AG09309 (cell line): ENCODE measurements at places on chromosomes 7 and 10.

DNA sequence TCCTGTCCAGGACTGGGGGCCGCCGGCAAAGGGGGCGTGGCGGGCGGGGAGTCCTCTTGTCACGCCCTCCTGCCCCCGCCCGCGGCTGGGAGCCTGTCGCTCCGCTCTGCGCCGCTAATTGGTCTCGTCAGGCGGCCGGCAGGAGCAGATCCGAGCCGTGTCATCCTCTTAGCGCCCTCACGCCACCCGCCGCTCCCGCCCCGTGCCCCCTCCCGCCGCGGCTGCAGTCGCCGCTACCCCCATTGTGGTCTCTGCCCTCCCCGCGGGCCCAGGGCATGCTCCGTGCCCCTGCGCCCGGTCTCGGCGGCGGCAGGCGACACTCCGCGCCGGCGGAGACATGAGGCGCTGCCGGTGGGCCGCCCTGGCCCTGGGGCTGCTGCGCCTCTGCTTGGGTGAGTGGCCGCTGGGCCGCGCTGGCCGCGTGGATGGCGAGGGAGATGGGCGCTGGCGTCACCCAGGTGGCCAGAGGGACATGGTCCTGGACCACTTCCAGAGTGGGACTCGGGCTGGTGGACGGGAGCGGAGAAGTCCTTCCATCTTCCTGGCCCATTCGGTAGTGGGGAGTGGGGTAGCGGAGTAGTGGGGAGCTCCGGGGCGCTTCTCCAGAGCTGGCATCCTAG lies at the start of gene CDHR1:
Gene CDHR1 (plus strand): TSS at position 114 of the 620 bp plus-strand sequence. CDS start 224 bp downstream, at position 338.
- DNase-seq = no peak

DNA sequence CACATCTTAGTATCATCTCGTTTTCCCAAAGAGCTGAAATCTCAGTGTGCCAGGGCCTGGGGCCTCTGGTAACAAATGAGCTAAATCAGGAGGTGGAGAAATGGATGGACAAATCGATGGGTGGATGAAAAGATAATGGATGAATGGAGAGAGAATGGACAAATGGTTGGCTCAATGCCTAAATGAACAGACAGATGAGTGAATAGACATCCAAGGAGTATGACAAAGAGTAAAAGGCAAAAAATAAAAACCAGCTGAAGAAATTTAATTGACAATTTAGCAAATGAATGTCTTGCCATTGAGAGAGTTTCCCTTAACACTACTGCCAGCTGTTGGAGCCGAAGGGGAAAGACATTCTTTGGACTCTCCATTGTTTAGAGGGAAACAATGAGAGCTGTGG lies 8.0 kb downstream of the SYCE1 start:
- no peak for DNase-seq

GRCh38 chr7:12896316-12896715 lies 208.9 kb downstream of the ARL4A start:
- DNase-seq = no peak

- DNase-seq = no peak
Observed at GRCh38 chr7:94142281-94142680, 138.1 kb upstream of the BET1 start.

DNA sequence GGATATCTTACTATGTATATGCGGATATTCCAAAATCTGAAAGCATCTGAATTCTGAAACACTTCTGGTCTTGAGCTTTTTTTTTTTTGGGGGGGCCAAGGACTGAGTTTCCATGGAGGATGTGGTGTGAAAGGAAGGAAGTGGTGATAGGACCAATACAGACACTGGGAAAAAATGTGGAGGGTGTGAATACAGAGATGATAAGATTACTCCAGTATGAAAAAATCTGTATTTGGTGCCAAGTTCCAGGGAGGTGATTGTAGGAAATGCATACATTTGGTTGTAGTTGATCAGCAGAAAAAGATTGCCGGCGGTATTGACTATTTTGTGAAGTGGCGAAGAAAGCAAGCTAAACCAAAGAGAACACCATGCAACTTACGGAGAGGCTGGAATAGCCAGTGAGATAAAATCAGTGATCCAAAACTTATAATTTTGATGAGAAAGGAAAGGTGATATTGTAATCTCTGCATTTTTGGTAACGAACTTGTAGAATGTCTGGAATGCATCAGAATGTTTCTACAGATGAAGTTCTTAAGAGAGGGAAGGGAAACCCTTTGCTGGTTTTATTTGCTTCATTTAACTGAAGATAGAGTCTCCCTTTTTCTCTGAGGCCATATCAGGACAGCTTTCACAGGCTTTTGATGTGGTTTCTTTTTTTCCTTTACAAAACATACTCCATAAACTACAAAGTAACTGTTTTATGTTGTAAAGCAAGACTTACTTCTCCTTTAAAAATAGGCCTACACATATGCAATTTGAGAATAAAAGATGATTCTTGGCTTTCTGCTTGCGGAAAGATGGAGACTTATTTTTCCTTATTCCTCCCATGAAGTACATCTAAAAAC lies 6.0 kb downstream of the WDR37 start:
- DNase-seq = no peak

DNA sequence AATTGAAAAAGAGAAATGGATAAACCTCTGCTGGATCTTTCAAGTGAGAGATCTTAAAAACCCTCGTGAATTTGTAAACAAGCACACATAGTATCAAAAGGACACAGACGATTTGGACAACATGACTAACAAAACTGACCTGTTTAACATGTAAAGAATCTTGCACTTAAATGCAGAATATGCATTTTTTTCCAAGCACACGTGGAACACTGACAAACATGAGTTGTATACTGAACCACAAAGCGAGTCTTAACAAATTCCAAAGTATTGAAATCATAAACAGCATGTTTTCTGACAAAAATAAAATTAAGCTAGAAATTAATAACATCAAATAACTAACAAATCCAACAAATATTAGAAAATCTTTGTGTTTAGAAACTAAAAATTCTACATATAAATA lies 65.0 kb upstream of the ZNF746 start:
- DNase-seq = no peak

DNA sequence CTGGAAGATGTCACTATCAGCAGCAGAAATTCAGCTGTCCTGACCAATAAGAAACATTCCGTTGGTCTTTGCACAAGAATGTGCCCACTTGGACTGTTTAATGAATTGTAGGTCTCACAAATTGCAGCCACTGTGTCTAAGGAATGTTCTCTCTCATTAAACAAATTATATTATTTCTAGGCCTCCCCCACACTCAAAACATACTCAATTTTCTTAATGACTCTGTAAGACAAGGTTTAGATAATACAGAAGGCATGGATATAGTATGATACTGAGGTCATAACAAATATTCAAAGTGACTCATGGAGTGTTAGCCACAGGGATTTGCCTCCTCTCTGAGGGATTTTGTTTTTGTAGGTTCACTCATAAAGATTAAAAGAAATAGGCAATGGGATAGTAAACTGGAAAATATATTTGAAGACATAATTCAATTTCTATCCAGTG lies 197.5 kb downstream of the PTN start:
- DNase-seq = peak; percentile 79

DNA sequence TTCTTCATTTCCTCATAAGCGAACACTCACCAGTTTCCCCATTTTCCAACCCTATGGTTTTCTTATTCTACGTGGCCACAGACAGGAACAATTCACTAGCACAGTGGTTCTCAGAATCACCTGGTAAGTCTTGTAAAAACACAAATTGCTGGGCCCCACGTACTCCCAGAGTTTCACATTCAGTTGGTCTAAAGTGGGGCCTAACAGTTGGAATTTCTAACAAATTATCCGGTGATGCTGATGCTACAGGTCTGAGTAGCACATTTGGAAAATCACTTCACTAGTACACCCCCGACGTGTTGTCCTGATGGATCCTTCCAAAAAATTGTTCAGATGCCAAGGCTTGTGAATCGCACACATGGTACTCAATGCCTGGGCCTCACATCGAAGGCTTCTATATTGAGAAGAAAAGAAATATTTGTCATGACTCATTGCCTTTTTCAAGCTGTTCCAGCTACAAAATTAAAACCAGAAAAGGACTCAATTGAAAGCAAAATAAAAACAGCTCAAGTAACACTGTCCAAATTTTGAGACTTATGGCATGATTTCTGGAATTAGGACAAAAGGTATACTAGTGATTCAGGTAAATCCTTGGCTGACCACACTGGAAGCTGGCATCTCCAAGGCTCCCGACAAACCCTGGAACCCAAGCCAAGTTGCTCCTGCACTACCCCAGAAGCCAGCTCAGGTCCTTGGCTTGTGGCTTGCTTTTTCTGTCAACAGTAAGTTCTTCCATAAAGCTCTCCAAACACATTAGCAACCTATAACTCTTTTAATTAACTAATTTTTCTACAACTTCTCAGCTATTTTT lies 12.9 kb upstream of the VIM start:
- peak; percentile 97 for DNase-seq

- no peak for DNase-seq
Observed at GRCh38 chr10:72087392-72087968, 871 bp downstream of the SPOCK2 start.

DNA sequence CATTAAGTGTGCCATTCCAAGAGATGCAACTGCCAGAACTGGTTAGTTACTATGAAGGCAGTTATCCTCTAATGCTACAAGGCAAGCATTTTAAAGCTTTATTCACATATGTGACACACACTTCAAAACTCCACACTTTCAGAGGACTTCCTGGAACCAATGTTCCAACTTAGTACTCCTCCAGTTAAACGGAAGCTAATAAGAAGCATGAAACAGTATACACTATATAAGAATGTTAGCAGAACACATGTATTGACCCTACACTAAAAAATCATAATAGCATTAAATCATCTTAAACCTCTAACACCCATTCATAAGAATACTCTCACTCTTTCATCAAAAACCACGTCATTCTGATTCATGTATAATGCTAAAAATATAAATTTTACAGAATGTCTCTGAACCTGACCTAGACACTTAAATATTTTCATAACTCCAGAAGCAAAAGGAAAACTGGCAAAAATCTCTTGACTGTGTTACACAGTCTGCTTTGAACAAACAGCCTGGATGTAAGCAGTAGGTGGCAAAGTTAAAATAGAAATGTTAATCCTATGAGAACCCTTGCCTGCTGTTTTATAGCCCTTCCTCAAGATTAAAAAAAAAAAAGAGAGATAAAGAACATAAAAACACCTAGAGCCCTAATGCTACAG lies 135.0 kb downstream of the SEMA3C start:
- DNase-seq = no peak

DNA sequence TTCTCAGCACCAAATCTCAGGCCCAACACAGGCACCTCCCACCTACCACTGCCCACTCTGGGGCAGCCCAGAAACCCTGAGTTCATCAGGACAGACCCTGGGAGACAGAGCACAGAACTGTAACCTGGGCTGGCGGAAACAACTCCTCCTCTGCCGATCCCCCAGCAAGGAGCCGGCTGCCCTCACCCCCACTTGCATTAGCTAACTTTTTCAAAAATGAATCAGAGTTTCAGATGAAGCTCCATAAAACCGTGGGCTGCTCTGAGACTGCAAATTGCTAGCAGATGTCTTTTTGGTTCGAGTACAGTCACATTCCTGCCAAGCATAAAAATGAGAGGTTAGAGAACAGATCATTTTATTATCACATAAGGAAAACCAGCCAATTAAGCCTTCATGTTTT lies 93.4 kb upstream of the PARD3 start:
- peak; percentile 67 for DNase-seq

DNA sequence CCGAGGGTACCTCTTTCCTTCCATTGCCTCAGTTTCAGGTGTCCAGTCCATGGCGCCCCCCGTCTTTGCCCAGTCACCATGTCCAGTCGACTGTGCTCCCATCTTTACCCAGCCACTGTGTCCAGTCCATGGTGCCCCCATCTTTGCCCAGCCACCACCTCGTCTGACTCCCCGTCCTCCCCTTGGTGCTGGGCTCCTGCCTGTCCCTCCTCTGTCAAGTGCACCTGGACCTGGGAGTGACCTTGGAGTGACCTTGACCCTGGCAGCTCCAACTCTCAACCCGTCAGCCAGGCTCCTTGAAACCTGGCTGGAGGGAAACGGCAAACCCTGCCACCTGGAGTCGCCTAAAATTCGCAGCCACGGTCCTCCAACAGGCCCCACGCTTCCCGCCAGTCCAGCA lies 180.2 kb downstream of the ADARB2 start:
- DNase-seq = no peak

DNA sequence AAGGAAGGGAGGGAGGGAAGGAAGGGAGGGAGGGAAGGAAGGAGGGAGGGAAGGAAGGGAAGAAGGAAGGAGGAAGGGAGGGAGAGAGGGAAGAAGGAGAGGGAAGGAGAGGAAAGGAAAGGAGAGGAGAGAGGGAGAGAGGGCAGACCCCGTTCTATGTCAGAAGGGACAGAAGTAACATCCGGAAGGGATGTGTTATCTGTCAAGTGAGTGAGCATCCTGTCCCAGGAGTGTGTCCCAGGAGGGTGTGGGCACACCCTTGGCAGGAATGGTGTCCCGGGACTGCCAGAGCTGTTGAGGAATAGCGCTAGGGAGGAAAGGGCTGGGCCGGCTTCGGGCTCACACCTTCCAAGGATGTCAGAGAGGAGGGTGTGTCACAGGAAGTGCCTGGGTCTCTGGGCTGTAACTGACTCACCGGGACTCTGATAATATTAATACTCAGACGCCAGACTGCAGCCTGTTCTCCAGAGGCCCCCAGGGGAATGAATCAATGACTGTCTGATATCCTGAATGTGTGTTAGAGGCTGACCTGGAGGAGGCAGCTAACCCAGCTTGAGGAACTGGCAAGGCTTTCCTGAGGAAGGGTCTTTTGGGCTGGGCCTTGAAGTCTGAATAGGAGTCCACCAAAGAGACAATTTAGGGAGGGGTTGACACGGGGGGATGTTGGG lies 125.6 kb upstream of the TNRC18 start:
- DNase-seq = no peak

GRCh38 chr7:105656922-105657521 lies 75.7 kb upstream of the EFCAB10 start:
- no peak for DNase-seq

- no peak for DNase-seq
Observed at GRCh38 chr7:150450491-150451001, at the start of gene GIMAP8. GIMAP8 (plus strand) TSS chr7:150450630; CDS start chr7:150466699, 16,069 bp downstream.

DNA sequence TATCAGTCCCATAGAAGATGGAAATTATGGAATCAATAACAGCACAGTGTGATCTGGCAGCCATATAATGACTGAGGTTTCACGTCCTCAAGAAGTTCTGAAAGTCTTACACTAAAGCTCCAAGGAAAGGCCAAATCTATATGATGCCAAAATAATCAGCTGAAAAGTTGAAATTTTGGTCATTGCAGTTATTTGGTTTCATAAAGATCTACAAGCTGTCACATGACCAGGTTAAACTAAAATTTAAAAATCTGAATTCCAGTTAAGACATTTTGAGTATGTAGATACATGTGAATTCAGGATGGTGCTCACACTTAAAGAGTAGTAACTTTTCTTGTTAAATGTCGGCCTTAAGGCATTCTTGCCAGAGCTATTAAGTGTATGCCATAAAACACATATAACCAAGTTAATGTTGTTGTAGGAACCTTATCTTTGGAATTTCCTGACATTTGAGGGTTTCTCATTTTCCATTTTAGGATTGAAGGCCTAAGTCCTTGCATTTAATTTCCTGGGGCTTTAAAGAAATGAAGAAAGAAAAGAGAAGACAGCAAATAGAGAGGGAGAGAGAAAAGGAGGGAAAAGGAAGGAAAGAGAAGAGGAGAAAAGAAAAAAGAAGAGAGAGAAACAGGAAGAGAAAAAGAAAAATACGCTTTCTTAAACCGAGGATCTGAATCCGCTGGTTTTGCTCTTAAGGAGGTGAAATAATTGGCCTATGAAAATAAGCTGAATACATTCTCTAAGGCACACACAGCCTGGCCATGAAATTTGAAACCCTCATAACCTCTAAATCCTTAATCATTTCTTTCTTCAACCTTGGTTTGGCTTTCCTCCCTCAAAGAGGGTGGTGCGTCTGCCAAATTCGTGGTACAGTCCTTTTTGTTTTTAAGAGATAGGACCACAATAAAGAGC lies 43.8 kb downstream of the DENND2A start:
- DNase-seq = no peak

GRCh38 chr10:14586901-14587300 lies 187.8 kb downstream of the FAM107B start:
- DNase-seq = no peak

- no peak for DNase-seq
Observed at GRCh38 chr10:35925493-35925892, 283.4 kb upstream of the FZD8 start.
